ENCODE measurements at places on chromosomes 7 and 10.
A peak's percentile ranks its signal among the peaks of the same experiment; 100 is the strongest.

DNA sequence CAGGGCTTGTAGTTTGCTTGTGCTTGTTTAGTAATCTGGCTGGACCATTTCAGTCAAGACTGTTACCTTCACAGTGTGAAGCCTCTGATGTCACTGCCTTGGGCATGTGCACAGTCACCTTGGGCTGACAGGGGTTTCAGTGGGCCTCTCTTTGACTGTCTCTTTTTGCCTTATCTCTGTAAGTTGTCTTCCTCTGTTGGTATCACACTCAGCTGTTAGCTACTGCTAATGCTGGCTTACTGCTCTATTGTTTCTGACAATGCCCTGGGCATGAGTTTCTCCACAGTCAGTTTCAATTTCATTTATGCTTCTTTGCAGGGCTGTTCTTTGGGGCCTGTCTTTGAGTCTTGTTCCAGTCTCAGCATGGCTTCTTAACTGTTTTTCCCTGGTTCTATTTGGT lies 201.9 kb upstream of the SHH start:
- no peak for DNase-seq

DNA sequence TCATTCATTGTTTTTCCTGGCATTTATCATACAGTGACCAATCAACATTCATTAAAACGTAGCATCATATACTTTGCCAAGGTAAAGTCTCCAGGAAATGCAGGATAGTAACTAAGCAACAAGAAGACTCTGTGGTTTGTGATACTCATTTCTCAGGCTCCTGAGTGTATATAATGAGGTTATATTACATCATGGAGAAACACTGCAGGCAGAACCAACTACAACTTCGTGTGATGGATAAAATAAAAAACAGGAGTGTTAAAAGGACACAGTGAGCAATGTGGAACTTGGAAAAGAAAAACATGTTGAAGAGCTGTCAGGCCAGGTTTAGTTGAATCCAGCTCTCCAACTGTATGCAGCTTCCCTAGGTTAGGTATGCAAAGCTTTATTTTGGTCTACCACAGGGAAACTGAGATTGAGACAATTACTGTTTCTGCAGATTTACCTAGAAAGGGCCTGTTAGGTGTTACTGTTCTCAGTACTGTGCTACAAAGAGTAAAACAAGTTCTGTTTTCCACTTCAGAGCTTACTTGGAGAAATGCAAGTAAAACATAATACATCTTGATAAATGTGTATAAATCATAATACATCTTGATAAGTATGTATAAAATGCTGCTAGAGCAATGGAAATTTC lies 7.8 kb upstream of the CCNY start:
- no peak for DNase-seq

GRCh38 chr7:87370660-87371180 lies 25.3 kb downstream of the CROT start:
- DNase-seq = no peak

DNA sequence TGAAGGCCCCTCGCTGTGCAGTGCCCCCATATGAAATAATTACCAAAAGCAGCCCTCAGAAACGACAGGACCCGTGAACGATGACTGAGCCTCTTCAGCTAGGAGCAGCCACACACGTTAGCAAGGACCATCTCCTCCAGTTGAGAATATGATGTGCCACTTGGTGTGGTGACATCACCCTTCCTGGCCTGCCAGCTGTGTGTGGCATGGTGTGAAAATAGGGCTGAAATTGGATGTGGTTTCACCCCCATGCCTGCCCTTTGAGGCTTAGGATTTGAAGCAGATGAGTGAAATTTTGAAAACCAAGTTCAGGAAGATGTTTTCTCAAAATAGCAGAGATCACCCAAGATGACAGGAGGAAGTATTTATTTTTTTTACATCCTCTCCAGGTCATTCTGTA lies 49.1 kb upstream of the BTBD16 start:
- no peak for DNase-seq

DNA sequence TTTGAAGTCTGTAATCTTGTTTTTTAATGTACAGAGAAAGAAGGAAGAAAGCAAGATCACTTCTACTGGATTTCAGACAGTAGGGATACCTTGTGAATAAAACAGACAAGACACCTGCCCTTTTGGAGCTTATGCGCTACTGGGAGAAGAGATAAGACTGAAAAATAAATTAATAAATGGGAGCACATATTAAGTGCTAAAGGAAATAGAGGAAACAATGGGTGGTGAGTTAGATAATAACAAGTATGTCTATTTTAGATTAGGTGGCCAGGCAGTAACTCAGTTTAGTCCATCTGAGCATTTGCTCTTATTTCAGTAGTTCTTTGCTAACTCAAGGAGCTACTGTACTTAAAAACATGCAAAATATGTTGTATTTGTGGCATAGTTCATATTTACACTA lies 15.9 kb downstream of the MIOS start:
- no peak for DNase-seq

- no peak for DNase-seq
Measured at GRCh38 chr7:49812534-49812933, 39.1 kb downstream of the VWC2 start.

DNA sequence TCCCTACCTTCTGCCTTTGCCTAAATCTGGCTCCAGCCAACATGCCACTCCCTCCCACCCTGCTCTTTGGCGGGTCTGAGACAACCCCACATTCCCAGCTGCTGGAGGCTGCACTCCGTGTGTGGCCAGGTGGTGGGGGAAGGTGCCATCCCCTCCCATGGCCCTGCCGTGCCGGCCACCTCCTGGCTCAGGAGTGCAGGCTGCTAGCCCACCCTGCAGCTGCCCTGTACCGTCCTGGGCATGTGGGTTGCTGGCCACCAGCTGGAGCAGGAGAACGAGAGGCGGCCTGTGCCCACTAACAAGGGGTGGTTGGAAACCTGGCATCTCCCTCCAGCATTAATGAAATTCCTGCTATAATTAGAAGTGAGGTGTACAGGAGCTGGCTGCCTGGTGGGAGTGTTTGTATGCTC lies 97.6 kb downstream of the ZMIZ1 start:
- peak; percentile 38 for DNase-seq

DNA sequence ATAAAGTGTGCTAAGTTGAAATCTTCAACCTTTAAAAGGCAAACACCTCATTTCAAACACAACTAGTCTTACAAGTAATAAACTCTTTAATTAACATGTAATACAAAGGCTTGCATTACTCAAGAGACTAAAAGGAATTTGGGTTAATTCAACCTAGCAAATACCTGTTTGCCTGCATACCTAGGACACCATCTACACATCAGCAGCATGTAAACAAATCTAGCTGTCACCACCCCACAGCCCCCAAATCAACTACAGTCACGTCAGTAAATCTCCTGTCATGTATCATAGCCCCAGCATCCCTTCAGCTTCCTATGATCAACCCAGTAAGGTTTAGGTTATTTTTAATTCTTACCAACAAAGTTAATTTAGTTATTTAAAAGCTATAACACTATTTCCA lies 33.5 kb downstream of the ZNF800 start:
- DNase-seq = no peak

DNA sequence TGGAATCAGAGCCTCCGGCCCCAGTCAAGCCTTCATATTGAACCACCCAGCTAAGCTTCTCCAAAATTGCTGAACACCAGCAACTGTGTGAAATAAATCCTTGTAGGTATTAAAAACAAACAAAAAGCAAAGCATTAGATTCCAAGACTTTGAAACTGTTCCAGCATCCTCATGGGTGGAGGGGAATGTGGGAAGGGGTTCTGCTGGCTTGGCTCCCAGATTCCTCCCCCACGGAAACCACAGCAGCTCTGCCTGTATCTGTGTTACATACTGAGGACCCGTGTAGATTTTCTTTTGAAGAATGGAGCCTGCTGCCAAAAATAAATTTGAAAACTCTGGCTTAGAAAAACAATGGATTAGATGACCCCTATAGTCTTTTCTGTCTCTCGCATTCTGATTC lies 20.0 kb downstream of the AKR1B1 start:
- DNase-seq = no peak

GRCh38 chr10:128440513-128441160 lies 314.4 kb upstream of the MKI67 start:
- no peak for DNase-seq

GRCh38 chr7:149423449-149424110 lies 37.3 kb downstream of the ZNF777 start:
- peak; percentile 18 for DNase-seq

DNA sequence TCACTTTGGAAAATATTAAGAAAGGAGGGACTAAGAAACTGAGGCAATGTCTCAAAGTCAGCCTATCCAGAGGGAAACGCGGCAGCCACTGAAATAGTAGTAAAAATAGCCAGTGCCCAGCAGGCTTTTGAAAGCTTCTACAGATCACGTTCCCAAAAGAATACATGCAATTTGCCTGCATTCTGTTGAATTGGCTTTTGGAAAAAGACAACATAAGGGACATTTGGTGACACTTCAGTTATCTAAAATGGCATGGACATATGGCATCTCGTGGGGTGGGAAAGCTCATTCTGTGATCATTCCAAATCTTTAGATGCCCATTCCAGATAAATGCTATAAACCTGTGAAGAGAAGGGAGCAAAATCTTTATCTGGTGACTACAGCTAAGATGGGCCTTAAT lies 82.8 kb upstream of the PDE1C start:
- peak; percentile 95 for DNase-seq

- no peak for DNase-seq
Measured at GRCh38 chr10:62996925-62997324, 136.2 kb upstream of the NRBF2 start.

DNA sequence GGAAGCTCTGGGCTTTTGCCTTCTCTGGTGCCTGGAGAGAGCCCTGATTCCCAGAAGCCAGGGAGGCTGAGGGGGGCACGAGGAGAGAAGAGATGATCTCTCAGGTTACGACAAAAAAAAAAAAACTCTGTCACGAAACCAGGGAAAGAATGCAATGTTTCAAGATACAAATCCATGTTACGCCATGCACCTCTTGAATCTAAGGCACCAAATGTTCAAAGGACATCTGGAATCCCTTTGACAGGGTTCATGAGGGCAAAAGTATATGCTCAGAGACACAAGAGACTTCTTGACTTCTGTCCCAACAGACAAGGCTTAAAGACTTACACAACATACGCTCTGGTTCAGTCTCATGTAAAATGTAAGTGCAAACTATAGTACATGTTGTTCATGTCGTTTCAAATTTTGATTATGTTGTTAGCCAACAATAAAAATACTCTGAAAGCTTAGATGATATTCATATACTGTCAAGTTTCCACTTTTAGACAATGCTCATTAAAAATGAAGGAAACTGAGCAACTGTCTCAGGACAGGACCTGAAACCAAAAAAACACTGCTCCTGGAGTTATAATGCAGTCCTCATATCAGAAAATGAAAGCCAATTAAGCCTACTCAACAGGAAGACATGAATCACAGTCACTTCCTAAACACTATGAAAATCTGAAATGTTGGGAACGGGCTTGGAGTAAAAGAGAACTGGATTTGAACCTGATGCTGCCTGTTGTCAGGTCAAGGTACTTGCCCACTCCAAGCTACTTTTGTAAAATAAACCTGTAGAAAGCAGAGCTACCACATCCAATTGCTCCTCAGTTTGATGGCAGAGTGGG lies 72.3 kb downstream of the CHCHD3 start:
- DNase-seq = no peak

GRCh38 chr7:23474829-23475575 lies 4.7 kb upstream of the IGF2BP3 start:
- DNase-seq = no peak

GRCh38 chr10:16905320-16905719 lies 88.1 kb upstream of the RSU1 start:
- DNase-seq = no peak

- DNase-seq = no peak
Measured at GRCh38 chr7:20301311-20301939, 29.3 kb upstream of the ITGB8 start.

- DNase-seq = no peak
Measured at GRCh38 chr10:101828766-101829551, 10.7 kb upstream of the OGA start.

DNA sequence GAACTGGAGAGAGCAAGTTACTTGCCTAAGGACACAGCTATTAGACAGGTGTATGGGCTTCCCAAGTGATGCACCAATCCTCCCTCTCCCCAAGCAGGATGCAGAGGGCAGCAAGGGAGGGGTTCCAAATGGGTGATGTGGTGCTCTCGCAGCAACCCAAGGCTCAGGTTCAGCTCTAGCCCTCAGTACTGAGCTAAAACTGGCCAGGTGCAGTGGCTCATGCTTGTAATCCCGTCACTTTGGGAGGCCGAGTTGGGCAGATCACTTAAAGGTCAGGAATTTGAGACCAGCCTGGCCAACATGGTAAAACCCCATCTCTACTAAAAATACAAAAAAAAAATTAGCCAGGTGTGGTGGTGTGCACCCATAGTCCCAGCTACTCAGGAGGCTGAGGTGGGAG lies 40.7 kb downstream of the GPRIN2 start:
- no peak for DNase-seq

DNA sequence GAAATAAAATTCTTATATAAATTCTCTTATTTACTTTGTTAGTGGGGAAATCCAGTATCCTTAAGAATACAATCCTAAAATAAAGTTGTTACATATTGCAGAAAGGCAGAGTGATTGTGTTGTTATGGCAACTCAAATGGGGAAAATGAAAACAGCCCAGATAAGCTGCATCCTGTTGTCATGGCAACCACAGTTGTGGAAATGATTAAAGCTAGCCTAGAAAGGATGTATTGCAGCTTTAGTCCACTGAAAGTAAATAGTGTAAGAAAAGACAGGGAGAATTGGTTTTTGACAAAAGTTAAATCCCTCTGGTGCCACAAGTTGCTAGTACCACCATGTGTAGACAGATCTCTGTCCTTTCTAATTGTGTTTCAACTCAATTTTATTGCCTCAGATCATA lies 43.2 kb downstream of the BTRC start:
- peak; percentile 28 for DNase-seq

DNA sequence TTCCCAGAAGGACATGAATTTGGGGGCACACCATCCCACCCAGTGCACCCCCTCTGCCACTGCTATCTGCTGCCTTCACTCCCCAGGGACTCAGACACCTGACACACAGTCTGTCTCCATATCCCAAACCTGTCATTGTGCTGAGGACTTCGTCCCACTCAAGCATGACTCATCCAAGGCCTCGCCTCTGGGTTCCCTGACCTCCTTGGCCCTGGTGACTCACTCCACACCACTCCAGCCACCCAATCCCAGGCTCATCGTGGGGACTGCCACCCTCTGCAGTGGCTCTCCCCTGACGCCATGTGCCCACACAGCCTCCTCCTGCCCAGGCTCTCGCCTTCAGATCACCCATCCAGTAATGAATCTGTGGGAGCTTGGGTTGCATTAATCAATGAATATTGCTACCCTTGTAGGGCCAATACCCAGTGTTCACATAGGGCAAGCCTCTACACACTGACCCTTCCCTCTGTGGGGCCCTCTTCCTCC lies 6.6 kb upstream of the INSIG1 start:
- DNase-seq = no peak

DNA sequence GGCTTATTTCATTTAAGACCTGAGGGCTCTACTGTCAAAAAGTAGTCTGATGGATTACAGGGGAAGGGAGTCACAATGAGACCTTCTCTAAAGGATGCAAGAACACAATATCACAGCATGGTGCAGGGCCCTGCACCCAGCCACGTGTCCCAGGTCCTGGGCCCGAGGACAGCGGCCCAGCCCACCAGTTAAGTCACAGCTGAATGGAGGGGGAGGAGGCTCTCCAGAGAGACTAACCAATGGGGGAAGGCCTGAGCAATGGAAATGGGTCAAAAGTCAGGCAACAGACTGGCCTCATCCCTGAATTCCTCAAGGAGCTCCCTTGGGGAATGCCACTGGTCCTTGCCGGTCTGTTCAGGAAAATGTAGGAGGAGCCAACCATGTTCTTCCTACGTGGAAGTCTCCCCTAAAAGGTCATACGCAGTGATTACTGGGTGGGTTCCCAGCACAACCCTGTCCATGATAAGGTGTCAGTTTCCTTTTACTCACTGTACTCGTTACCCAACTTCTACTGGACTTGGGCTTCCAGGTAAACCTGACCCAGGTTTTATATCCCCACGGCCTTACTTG lies 28.3 kb downstream of the CCDC3 start:
- DNase-seq = no peak
